ENCODE measurements at places on chromosomes 13 and 19.

- DNase-seq, result no peak
Measured at GRCh38 chr19:13808856-13809255, 13.6 kb downstream of the ZSWIM4 start.

DNA sequence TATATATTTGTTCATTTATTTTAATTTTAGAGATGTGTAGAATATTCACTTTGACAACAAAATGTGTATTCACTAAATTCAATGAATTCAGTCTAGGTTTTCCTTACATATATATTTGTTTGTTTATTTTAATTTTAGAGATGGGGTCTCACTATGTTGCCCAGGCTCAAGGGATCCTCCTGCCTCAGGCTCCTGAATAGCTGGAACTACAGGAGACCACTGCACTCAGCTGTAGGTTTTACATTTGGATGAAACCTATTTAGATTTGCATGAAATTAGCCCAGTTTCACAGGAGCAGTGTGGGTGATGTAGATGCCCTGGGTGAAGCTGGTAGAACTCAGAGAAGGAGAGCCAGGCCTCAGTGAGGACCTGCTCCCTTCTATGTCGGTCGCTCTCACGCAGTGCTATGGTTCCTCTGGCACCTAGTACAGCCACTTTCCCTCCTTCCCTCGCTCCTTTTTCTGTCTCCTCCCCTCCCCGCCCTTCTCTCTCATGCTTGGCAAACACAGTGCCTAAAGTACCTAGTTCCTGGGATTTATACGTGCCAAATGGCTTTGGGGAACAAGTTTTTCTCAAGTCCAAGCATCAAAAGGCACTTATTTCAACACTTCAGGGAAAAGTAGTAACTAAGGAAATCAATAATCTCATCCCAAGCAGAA, 14.7 kb upstream of the HMGB1 start:
- DNase-seq, result no peak

GRCh38 chr19:57949296-57949695, 1.8 kb upstream of the ZNF256 start:
- no peak for DNase-seq

GRCh38 chr13:34867590-34867989, 74.5 kb upstream of the NBEA start:
- peak; percentile 34 for DNase-seq

DNA sequence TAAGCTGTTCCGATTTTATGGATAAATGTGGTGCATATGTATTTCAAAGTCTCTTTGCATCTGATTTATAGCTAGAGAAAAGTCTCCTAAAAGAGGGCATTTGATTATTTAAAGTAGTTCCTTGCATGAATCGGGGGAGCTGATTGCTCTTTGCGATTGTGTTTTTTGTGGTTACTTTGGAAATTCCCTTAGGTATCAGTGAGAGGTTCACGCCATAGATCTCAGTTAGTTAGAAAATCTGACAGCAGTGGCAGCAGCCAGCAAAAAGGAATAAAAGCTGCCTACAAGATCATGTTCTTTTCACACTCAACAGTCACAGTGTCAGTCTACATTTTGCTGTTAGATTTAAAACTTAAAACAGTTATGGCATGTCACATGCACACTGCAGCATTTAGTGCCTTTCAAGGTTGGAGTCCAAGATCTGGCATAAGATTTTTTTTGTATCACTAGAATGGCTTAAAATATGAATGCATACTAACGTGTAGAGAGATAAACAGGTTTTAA, 436.5 kb upstream of the PCDH20 start:
- DNase-seq, result no peak

GRCh38 chr13:50082426-50083281, 67.4 kb downstream of the KCNRG start:
- DNase-seq, result peak; percentile 81

DNA sequence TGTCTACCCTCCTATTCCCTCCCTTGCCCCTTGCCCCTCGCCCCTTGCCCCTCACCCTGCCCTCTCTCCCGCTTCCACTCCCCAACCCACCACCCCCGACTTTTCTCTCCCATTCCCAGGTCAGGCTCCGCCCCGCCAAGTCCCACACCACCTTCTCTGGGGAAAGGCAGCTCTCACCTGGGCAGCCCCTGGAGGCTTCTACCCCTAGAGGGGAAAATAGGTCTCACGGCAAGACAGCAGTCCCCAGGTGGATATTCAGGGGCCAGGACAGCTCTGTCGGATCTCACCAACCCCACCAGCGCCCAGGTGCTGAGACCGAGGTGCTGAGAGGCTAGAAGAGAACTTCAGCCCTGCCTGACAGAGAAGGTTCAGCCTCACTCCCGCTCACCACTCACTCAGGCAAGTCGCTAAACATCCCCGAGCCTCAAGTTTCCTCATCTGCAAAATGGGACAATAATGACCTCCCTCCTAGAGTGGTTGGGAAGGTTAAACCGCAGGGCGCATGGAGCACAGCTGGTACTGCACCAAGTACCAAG, 1.4 kb upstream of the ERFL start:
- DNase-seq, result no peak

DNA sequence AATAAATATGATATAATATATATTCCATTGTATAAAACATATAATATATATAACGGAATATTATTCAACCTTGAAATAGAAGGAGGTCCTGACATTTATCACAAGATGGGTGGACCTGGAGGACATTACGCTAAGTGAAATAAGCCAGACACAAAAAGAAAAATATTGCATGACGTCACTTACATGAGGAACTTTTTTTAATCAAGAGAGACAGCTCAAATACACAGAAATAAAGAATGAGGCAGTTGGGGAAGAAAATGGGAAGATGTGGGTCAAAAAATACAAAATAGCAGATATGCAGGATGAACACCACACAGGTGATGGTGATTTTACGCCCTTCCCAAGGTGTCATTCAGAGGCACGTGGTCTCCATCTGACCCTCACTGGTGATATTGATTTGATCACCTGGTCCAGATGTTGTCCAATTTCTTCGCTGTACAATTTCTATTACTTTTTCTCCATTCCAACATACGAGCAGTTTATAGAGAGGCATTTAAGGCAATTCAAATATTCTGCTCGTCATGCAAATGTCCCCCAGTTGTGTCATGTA, 513 bp upstream of the ZNF317 start:
- peak; percentile 9 for DNase-seq

- no peak for DNase-seq
Measured at GRCh38 chr13:98752467-98753290, at the start of gene SLC15A1. Gene SLC15A1, minus strand, starts transcription at chr13:98752672. Its CDS starts 74 bp downstream, at chr13:98752598.

GRCh38 chr13:24713022-24713421, 32.8 kb downstream of the ATP12A start:
- peak; percentile 19 for DNase-seq

- DNase-seq, result no peak
Measured at GRCh38 chr13:103615771-103616170, 549.6 kb upstream of the SLC10A2 start.

DNA sequence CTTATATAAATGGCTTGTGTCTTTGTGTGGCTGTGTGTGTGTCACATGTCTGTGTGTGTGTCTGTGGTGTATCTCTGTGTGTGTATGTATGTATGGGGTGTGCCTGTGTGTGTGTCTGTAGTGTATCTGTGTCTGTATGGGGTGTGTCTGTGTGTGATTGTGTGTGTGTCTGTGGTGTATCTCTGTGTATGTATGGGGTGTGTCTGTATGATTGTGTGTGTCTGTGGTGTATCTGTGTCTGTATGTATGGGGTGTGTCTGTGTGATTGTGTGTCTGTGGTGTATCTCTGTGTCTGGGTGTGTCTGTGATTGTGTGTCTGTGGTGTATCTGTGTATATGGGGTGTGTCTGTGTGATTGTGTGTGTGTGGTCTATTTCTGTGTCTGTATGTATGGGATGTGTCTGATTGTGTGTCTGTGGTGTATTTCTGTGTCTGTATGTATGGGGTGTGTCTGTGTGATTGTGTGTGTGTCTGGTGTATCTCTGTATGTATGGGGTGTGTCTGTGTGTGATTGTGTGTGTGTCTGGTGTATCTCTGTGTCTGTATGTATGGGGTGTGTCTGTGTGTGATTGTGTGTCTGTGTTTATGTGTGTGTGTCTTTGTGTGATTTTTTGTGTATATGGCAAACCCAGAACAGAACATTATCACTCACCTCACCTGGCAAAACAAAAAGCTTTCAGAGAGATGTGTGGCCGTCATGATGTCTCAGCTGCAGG, 56.1 kb upstream of the MCF2L start:
- no peak for DNase-seq

DNA sequence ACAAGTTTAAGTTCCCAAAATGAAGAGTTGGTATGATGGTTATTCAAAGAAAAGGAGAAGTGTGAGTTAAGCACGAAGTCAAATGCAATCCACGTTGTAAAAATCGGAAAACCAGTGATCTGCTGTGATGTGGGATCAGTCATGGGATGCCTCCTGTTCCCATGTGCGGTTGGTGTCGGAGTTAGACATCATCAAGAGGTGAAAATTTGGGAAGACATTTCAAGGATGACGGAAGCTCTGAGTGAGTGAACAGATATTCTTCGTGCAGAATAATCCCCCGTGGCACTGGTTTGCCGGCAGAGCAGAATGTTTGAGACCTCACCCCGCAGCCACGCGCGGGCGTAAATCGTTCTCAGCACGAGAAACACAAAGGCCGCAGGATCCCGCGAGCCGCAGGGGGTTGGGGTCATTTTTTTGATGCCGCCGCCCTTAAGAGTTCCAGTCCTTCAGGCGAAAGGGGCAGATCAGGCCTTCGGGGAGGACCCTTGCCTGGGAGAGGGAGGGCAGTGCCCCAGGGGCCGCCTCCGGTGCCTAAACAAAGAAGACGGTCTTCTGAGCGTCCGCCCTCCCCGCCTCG, 13.7 kb upstream of the SOX1 start:
- DNase-seq, result no peak

DNA sequence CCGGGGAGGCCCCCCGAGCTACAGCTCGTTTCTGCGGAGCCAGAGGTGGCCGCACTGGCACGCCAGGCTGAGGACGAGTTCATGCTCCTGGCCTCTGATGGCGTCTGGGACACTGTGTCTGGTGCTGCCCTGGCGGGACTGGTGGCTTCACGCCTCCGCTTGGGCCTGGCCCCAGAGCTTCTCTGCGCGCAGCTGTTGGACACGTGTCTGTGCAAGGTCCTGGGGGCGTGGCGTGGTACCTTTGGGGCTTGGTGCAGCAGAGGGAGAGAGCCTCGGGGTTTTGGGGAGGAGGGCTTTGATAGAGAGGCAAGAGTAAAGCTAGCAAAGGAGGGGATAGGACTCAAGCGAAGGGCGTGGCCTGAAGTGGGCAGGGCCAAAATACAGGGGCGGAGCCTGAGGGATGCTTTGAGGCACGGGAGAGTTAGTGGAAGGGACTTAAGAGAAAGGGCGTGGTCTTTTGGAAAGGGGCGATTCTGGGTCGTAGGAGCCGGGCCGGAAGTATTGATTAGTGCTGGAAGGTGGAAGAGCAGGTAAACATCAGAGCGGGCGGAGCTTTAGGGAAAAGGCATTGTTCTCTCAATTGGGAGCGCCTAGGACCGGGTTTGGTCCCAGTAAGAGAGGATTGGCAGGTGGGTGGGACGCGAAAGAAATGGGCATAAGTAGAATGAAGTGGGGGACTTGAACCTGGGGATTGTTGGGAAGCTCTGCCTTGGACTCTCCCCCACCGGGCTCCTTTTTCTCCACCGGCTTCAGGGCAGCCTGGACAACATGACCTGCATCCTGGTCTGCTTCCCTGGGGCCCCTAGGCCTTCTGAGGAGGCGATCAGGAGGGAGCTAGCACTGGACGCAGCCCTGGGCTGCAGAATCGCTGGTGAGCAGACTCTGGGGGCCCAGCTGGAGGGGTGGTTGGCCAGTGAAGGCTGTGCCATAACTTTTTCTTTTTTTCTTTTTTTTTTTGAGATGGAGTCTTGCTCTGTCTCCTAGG, 1.2 kb downstream of the PPM1N start:
- DNase-seq, result no peak

- DNase-seq, result peak; percentile 10
Measured at GRCh38 chr13:99522298-99522697, 21.0 kb downstream of the TM9SF2 start.

GRCh38 chr13:92136449-92137155, 738.2 kb downstream of the GPC5 start:
- DNase-seq, result peak; percentile 56

DNA sequence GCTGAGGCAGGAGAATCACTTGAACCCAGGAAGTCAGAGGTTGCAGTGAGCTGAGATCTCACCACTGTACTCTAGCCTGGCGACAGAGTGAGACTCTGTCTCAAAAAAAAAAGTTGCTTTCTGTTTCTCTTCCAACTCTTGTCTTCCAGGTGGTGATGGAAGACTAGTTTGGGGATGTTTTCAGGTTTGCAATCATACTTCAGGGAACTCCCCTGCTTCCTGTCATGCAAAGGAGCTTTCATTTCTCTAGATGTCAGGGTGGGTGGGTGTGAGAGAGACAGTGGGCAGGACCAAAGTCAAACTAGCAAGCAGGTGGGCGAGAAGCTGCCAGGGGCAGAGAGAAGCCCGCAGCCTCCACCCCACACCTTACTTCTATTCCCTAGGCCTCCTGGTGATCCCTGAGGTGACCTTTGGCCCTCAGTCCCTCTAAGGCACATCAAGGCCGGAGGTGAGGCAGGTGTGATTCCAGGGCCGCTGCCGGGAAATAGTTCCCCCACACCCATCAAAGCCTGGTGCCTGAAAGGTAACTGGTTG, 25.7 kb downstream of the CCNE1 start:
- DNase-seq, result no peak

GRCh38 chr19:3538965-3539755, at the start of gene TEKTIP1:
Gene TEKTIP1, plus strand, starts transcription at chr19:3539174. Its CDS starts 4 bp downstream, at chr19:3539178.
- DNase-seq, result no peak

DNA sequence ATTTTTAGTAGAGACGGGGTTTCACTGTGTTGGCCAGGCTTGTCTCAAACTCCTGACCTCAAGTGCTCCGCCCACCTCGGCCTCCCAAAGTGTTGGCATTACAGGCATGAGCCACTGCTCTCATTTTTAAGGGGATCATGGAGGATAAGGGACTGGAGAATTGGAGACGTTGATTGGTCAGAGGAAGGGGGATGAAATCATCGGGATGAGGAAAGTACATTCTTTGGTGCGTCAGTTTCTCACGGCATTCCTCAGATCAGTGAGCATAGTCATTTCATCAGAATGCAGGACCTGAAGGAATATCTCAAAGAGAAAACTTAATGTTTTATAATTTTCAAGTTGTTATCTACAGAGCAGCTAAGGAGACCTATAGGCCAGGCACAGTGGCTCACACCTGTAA, 14.0 kb downstream of the ZNF114 start:
- DNase-seq, result peak; percentile 99

- DNase-seq, result peak; percentile 9
Measured at GRCh38 chr13:25046985-25047511, 48.9 kb upstream of the PABPC3 start.

DNA sequence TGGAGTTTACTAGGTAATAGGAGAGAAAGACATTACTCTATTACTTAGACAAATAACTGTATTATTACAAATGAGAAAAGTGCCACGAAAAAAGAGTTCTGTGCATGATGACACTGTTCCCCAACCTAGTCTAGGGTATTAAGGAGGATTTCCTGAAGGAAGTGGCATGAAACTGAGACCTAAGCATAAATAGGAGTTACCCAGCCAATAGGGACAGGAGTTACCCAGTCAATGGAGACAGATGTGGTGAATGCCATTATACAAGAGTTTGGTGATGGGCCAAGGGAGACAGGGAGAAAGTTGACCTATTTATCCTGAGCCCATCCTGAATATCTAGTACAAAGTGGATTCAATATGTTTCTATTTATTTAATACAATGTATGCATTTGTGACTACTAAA, 65.4 kb downstream of the KL start:
- no peak for DNase-seq

- no peak for DNase-seq
Measured at GRCh38 chr13:76164290-76164689, 528.2 kb downstream of the LMO7 start.

GRCh38 chr19:41263042-41263849, 926 bp upstream of the HNRNPUL1 start:
- peak; percentile 93 for DNase-seq

All from amniotic epithelial cell (primary cell).